ENCODE measurements at places on chromosomes 13 and 19.

- no peak for DNase-seq
These were observed 2.2 kb downstream of the ZNF83 start for GRCh38 chr19:52635786-52636570.

- DNase-seq, result no peak
These were observed 106.9 kb downstream of the KLF12 start for GRCh38 chr13:74027161-74027779.

DNA sequence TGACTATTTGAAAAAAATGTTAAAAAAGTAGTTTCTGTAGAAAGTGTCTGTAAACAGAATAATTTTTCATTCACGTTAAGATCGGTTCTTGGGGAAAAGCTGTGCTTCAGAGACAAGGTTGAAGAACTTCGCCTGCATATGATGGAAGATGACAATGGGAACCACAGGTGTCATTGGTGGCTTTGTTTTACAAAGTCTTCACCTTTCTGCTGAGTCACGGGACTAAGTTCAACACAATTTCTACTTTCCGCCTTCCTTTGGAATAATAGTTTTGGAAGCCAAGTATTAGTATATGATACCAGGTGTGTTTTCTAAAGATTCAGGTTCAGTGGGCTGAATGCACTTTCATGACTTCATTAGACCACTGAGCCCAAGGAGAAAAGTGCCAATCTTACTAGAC is 155.6 kb upstream of the RNF113B start:
- DNase-seq, result no peak

DNA sequence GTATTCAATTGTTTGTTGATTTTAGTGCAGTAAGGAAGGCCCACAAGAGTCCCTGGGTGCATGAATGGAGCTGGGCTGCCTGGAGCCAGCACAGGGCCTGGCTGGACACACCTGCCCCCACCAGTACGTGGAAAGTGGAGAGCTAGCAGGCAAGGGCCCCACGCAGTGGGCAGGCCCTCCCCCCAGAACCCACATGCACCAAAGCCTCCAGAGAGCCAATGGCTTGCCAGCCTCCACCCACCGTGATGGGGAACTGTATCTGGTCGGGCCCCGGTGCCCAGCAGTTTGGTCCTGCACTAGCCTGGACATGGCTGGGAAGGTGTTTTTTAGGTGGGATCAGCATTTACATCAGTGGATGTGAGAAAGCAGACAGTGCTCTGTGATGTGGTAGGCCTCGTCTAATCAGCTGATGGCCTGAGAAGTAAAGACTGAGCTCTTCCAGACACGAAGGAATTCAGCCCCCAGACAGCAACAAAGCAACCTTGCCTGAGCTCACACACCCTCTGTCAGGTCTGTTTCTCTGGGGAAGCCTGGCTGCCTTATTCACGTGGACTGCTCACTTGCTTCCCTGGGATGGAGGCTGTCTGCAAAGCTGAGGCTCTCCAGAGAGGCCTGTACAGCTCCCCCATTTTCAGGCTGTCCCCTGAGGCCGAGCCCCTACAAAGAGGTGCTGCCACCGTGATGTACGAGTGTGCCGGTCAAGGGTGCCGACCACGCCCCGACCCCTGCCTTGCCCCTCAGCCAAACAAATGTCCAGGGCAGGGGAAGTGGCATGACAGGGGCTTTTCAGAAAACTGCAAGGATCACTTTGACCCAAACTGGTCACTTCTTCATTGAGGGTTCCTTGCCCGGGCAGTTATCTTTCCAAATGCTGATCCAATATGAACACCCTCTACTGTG is 27.5 kb downstream of the RAB20 start:
- no peak for DNase-seq

- no peak for DNase-seq
These were observed 14.6 kb downstream of the FRY start for GRCh38 chr13:32045982-32046785.

DNA sequence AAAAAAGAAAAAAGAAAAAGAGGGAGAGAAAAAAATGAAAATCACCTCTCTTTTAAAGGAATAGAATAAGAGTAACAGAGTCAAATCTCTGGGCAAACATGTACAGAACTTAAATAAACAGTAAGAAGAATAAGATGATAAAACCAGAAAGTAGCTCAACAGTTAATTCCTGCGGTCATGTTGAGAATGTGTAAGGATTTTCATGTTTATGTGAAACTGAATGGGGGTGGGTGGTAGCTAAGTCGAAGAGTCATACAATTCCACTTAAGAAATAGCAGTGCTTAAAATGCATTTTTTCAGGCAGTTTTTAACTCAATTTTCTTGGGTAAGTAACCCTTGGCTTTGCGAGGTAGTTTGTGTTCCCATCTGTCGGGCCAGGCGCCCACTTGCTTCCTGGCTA is 60.9 kb downstream of the PEX11G start:
- no peak for DNase-seq

GRCh38 chr19:41535029-41535622 is 40.8 kb upstream of the CEACAM21 start:
- DNase-seq, result no peak

Data from stimulated activated CD4-positive, alpha-beta T cell treated with anti-CD3 and anti-CD28 coated beads, Interleukin-2, amount 100 ng/mL, for 24 hours (primary cell).